ENCODE measurements at places on chromosomes 1 and 21. TPM values are rescaled to one million over a fixed set of nuclear protein-coding genes. Genes with fewer than 3 reads are reported as not detected.

Gene RASAL2
- total RNA-seq: 0.24 TPM

Gene AMY2B
- total RNA-seq: 19.7 TPM

Gene LCE2B
- not detected for total RNA-seq

Gene AADACL4
- not detected for total RNA-seq

Gene CFAP45
- total RNA-seq: 1.2 TPM

Gene OR10Z1
- total RNA-seq: not detected

Gene ANGPTL1
- not detected for total RNA-seq

Gene COL24A1
- not detected for total RNA-seq

Gene TACSTD2
- not detected for total RNA-seq

Gene RAP1GAP
- total RNA-seq: 0.54 TPM

Gene HSPG2
- total RNA-seq: 1.7 TPM

Gene MYOG
- total RNA-seq: not detected

Gene HSD11B1
- total RNA-seq: not detected

Gene COL16A1
- 0.17 TPM for total RNA-seq

Gene TP73
- total RNA-seq: 2.1 TPM

Gene NR0B2
- total RNA-seq: not detected

Gene MATN1
- 0.93 TPM for total RNA-seq

Gene OR10R2
- not detected for total RNA-seq

Gene NKAIN1
- total RNA-seq: not detected

Gene NPHS2
- not detected for total RNA-seq

Gene TRIM45
- 1.5 TPM for total RNA-seq

Gene OR10J4
- not detected for total RNA-seq

Gene FABP3
- total RNA-seq: 0.49 TPM

Gene EFCAB14
- 79.8 TPM for total RNA-seq

Gene AVPR1B
- not detected for total RNA-seq

Gene SPRR5
- not detected for total RNA-seq

Gene FCRL2
- 51.6 TPM for total RNA-seq

Gene S100A5
- total RNA-seq: not detected

Gene RGSL1
- total RNA-seq: not detected

Gene CD53
- 522 TPM for total RNA-seq

Gene MIXL1
- total RNA-seq: 0.93 TPM

Gene GCLM
- total RNA-seq: 8.6 TPM

Gene MPL
- not detected for total RNA-seq

Gene AMY1A
- not detected for total RNA-seq
